ENCODE measurements at places on chromosomes 16 and 17.

DNA sequence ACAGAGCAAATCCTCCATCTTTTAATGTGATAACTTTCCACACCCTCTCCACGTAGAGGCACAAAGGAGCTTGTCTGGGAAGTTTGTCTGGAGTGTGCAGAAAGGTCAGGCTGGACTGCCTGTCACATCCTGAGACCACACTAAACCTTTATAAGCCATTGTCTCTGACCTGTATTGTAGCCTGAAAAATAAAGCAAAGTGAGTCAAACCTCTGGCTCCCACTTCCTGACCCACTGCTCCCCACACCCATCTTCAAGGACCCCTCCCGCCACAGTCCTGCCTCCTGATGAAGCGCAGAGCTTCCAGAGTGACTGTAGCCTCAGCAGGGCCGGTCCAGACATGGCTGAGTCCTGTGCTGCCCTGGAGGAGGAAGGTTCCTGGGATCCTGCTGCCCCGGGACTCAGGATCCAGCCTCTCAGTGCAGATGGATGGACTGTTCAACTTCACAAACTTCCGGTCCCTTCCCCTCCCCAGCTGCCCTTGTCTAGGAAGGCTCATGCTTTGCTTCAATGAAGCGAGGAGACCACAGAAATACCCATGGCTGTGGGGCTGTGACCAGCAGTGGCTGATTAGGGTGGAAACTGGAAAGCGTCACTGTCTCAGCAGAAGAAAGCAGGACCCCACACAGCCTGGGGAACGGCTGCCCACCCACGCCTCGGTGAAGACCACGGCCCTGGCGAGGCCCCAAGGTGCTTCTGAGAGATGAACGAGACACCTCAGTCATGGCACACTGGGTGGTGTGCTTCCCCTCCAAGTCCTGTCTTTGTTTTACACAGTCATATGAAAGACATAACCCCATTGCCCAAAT, 30.9 kb upstream of the CLEC18B start:
- no peak for DNase-seq

GRCh38 chr17:41679740-41680425, 8.8 kb upstream of the EIF1 start:
- DNase-seq: no peak

DNA sequence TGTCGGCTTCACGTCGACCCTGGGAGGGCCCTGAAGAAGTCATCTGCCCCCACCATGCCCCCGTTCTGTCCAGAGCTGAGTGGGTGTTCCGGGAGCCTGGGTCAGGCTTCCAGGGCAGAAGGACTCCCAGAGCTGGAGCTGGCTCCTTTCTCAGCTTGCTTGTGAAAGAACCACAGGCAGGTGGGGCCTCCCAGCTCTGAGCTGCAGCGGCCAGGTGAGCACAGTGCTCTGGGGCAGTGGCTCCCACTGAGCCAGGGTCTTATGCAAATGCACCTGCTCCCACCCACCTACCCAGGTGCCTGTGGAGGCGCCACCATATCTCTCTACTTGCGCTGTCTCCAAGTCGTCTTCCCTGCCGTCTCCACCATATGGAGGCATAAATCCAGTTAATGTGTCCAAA, 140.0 kb upstream of the RPL38 start:
- no peak for DNase-seq

- DNase-seq: no peak
These were observed 141.6 kb downstream of the CDRT15L2 start for GRCh38 chr17:20721171-20721570.

- DNase-seq: no peak
These were observed 476.9 kb upstream of the GOT2 start for GRCh38 chr16:59210955-59211541.

DNA sequence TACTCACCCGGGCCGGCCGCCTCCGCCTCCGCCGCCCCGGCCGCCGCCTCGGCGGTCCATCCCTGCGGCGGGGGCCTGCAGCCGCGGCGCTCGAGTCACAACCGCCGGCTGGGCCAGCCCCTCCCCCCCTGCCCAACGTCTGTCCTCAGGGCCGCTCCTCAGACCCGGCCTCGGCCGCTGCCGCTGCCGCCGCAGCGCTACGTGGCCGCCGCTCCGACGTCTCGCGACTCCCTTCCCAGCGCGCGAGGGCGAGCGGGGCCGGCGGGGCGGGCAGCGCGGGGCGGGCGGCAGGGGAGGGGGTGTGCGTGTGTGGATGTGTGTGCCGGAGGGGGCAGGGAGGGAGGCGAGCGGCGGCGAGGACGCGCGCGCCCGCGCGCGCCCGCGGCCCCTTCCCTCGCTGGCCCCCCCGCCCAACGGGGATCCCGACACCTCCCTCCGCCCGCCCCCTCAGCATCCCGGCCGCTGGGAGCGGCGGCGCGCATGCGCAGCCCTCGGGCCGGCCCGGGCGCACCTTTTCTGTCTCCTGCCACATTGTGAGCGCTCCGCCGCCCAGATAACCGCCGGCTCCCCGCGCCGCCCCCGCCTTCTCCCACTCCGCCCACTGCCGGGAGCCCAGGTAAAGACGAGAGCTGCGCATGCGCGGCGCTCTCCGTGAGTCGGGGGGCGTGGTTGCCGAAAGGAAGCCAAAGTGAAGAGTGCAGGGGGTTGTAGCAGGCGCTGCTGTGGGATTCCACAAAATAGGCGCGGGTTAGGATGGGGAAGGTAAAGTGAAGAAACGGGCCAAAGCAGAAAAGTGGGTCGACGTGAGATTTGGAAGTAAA, at the start of gene ZNF652:
ZNF652 (minus strand) TSS at position 349 of the 821 bp plus-strand sequence. CDS start 44,525 bp downstream, outside the sequence.
- peak; percentile 94 for DNase-seq

- DNase-seq: no peak
These were observed 25.4 kb upstream of the WSB1 start for GRCh38 chr17:27268394-27269085.

DNA sequence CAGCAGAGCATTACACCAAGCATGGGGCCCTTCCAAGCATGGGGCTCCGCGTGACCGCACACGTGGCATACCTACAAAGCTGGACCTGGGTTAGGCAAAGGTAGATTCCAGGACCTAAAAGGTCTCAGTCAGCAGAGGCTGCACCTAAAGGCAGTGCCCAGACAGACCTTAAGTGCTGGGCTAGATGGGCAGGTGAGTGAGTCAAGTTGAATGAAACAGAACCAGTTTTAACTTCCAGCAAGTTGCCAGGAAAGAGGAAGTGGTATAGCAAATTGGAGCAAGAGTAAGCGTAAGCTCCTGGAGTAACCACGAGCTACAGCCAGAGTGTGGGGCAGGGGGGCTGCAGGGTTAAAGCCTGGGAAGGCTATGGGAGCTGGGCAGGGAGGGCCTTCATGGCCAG, 49.5 kb downstream of the SRCIN1 start:
- no peak for DNase-seq

- peak; percentile 94 for DNase-seq
These were observed 7.8 kb downstream of the CRHR1 start for GRCh38 chr17:45791935-45792334.

GRCh38 chr17:27797390-27798091, 2.8 kb downstream of the NOS2 start:
- DNase-seq: no peak

GRCh38 chr17:28480799-28481571, 7.5 kb downstream of the SLC13A2 start:
- peak; percentile 87 for DNase-seq

DNA sequence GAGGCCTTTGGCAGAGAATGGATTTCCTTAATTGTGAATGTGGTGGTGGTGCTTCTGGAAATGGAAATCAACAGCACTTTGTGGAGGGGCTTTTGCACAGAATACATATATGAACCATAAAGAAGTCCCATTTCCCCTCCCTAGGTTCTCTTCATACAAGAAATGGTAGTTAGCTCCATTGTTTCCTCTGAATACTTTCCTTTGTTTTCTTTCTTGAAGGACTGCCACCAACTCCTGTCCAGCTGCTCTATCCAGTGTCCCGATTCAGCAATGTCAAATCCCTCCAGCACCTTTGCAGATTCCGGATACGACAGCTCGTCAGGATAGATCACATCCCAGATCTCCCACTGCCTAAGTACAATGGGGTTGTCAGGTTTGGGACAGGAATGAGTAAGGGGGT, 33.2 kb upstream of the ARHGAP23 start:
- DNase-seq: no peak

All from DMS79 (cell line).